ENCODE measurements at places on chromosomes 6 and 20. TPM values are rescaled to one million over a fixed set of nuclear protein-coding genes. Genes with fewer than 3 reads are reported as not detected.

Gene DPPA5
- not detected for total RNA-seq

Gene MLN
- total RNA-seq = not detected

Gene TCP11
- total RNA-seq = 2.0 TPM

Gene GCNT2
- 16.8 TPM for total RNA-seq

Gene FUT9
- total RNA-seq = 89.4 TPM

Gene UBE2V1
- 54.6 TPM for total RNA-seq
